ENCODE measurements at places on chromosomes 1 and 21.

- ATAC-seq: no peak
These were observed at the start of gene CHI3L2 for GRCh38 chr1:111227434-111227833. Gene CHI3L2 (plus strand): TSS chr1:111227713. CDS start chr1:111227730, 17 bp downstream.

GRCh38 chr1:245060684-245061374 is 94.0 kb upstream of the KIF26B start:
- peak; percentile 69 for ATAC-seq

DNA sequence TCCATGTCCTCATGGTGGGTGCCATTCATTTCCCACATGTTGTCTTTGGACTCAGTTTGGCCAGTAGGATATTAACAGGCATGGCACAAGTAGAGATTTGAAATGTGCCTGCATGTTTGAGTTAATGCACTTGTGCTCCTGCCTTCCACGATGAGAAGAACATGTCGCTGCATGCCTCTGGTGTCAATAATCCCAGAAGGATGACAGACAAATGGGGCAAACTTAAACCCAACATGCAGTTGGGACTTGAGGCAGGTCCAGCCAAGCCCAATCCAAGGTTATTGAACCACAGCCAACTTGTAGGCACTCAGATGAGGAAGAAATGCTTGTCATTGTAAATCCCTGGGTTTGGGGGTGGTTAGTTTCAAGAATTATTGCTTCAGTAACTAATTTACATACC is 174.6 kb downstream of the TRIM33 start:
- no peak for ATAC-seq

GRCh38 chr1:225908013-225908640 is 15.9 kb downstream of the PYCR2 start:
- no peak for ATAC-seq

GRCh38 chr1:53639251-53639763 is 99.7 kb downstream of the GLIS1 start:
- ATAC-seq: no peak

- ATAC-seq: no peak
These were observed 16.7 kb downstream of the USP48 start for GRCh38 chr1:21766210-21766609.
